ACHN (cell line): ENCODE measurements at places on chromosomes 2 and 18.

DNA sequence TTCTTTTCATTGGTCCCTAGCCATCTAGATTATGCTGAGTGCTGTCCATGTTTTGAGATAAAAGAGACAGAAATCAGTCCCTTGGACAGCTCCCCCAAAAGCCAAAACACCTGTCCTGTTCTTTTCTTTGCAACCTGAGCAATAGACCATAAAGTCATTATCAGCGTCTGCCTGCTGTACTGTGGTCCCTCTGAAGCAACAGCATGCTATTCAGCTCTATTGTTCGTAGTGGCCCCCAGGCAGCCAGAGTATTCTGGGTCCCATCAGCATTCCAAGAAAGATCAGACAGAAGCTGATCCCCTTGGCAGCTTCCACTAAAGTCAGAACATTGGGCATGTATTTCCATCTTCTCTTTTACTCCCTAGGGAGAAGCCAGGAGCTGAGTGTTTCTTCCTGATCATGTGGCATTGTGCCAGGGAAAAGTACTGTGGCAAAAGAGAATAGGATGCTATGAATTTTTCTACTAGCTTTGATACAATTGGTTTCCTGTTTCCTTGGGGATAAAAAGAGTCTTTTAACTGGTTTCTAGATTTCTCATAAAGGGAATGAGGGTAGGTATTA, 33.6 kb upstream of the ZSWIM2 start:
- no peak for DNase-seq

GRCh38 chr18:2360861-2361260, 210.4 kb downstream of the METTL4 start:
- no peak for DNase-seq

DNA sequence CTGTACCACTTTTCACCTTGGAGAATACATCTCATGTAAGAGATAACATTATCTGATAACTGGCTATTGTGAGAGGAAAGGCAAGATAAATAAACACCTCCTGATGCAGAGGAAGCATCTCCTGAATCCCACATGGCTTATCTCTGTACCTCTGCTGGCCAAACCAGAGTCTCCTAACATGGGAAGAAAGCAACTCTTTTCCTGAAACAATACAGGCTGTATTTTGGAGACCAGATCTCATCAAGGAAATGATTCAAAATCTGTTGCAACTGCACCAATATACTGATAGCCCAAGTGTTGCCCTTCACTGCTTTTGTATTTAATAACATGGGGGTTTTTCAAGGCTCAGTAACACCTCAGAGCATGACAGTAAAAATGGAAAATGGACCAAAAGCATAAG, 106.9 kb downstream of the MREG start:
- DNase-seq = no peak

DNA sequence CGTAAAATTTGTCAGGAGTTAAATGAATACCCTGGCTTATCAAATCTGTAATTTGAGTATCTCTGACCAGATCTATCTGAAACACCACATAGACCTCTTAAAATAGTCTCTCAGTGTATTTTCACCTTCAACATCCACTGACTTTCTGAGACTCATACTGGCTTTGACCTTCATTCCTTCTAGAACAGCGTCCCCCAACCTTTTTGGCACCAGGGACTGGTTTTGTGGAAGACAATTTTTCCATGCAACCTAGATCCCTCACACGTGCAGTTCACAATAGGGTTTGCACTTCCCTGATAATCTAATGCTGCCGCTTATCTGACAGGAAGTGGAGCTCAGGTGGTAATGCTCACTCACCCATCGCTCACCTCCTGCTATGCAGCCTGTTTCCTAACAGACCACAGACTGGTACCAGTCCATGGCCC, 3.2 kb downstream of the NBAS start:
- no peak for DNase-seq

DNA sequence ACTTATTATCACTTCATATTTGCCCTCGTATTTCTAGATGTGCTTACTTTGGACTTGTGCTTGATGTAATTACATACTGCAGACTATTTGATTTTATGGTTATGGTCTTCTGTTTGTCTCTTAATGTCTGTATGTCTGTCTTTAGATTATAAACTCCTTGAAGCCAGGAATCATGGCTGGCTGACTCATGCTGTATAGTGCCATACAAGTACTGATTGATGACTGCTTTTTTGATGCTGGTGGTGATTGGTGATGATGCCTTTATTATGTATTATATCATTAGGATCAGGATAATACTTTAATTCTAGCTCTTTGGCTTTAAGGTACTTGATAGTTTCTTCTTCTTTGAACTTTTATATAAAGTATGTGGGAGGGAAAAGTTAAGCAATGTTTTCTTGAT, 17.3 kb downstream of the SMCHD1 start:
- DNase-seq = no peak

GRCh38 chr2:150981826-150982225, 279.8 kb downstream of the RBM43 start:
- DNase-seq = no peak

DNA sequence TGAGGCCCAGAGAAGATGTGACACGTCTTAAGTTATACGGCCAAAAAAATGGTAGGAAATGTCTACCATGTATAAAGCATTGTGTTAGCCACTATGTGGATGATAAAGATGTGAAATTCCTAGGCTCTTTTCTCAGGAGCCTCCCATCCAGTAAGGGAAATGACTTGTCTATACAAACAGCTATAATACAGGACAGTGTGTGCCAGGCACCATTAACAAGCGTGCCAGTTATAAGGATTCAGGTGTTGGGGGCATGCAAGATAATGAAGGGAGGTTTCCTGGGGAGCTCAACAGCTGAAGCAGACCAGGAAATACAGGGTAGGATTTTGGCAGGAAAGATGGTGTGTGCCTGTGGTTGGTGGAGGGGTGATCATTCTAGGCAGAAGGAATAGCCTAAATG, 37.6 kb downstream of the ALPK2 start:
- DNase-seq = no peak

DNA sequence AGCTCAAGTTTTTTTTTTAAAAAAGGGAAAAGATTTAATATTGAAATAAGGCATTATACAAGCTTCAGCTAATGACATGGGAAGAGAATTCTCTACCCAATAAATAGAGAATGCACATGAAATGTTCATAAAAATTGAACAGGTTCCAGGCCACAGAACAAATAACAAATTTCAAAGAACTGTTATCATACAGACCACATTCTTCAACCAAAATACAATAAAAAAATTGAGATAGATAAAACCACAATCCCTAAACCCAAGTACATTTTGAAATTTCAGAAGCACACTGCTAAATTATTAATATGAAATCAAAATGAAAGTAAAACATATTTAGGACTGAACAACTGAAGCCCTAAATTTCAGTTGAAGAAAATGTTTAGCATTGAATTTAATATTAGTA, 89.6 kb downstream of the BCL2 start:
- no peak for DNase-seq

GRCh38 chr2:618422-618990, 58.7 kb downstream of the TMEM18 start:
- DNase-seq = no peak

GRCh38 chr2:199646439-199646838, 188.7 kb upstream of the SATB2 start:
- DNase-seq = no peak

GRCh38 chr2:58336416-58336815, 95.3 kb upstream of the FANCL start:
- DNase-seq = no peak

DNA sequence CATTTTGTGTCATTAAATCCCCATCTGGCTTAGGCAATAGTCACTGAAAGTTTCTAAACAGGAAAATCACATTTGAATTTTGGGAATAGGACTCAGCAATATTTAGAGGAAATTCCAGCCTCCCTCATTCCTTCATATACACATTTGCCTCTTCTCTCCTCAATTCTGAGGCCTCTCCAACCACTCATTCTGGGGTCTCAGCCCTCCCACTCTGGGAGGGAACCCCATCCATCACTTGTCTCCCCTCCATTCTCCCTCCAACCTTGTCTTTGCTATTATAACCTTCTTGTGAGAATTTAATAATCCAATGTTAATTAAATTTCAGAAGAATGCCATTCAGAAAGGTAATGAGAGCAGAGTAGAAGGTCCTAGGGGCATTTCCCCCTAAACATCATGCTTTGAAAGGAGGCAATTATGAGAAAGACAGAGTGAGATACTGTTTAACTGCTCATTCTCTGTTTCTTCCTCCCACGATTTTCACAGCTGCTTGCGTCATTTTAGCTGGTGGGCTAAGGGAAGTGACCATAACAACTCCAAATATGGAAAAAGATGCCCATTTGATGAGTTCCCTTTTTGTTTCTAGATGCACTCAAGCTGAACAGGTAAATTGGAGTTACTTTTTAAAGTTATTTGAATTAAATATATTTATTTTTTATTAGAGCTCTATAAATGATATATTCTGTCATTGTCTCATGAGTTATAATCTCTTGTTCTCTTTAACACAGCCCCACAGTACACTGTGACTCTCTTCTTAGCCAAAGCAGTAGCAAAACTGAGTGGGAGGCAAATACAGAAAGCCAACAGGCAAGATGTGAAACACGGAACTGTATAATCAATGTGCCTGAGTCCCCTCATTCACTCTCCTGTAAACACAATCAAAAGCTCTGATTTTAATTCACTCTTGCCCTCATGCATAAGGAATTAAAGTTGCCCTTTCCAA, 135.1 kb downstream of the DLGAP1 start:
- no peak for DNase-seq

- no peak for DNase-seq
These were observed 32.9 kb downstream of the CENPO start for GRCh38 chr2:24825883-24826772.

GRCh38 chr18:63284173-63284799, 35.3 kb downstream of the BCL2 start:
- no peak for DNase-seq

GRCh38 chr2:238901461-238902057, 53.7 kb downstream of the TWIST2 start:
- no peak for DNase-seq
